Progenitor cell of endocrine pancreas (in vitro differentiated cells): ENCODE measurements at places on chromosomes 7 and 10. TPM values are rescaled to one million over a fixed set of nuclear protein-coding genes. Genes with fewer than 3 reads are reported as not detected.

DNA sequence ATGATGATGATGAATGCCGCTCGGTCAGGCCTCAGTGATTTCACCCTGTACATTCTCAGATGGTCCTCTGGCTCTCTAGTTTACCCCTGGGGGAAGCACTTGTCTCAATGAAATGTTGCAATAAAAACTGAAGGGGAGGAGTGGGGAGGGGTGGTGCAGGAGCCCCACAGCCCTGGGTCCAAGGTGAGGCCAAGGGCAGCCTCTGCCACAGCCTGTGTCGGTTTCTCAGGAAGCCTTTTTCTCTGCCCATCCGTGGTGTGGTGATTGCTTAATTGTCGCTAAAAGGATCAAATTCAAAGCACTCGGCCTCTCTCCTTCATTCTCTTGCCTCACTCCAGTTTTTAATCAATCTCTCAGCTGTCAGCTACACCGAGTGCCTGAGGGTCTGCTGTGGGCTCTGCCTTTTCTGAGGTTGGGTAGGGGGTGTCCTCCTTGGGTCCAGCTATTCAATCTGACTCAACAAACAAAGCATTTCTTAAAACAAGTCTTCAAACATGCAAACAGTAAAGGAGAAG is 39.1 kb upstream of the HSPA12A start:
- H3K4me3 ChIP-seq, result no peak overlapping the region
- peaks cover 14% of the 10 kb centered on the region for H3K27me3 ChIP-seq
- no peaks in the 10 kb centered on the region for H3K4me1 ChIP-seq

GRCh38 chr7:109763611-109764010 is 1193.9 kb downstream of the DNAJB9 start:
- H3K4me3 ChIP-seq, result no peak overlapping the region
- no peaks in the 10 kb centered on the region for H3K4me1 ChIP-seq
- no peaks in the 10 kb centered on the region for H3K27me3 ChIP-seq
- no peak for DNase-seq

DNA sequence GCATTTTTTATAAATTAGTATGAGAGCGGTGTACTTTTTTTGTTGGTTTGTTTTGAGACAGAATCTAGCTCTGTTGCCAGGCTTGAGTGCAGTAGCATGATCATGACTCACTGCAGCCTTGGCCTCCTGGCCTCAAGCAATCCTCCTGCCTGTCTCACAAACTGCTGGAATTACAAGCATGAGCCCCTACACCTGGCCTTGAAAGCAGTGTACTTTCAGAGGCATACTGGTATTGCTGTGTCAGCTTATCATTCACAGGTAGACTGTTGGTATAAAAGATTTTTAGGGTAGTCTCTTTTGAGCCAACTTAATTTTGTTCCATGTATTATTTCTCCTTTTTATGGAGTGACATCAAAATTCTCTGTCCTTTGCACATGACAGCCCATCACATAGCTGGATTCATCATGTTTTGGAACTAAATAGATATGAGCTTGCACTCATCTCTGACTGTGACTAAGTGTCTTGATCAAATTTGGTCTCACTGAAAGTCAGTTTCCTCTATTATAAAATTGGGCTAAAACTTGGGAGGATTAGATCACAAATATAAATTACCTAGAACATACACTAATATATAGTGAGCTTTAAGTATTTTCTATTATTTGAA is 12.4 kb downstream of the GNAT3 start:
- H3K4me1 ChIP-seq, result peaks cover 7% of the 10 kb centered on the region
- no peaks in the 10 kb centered on the region for H3K27me3 ChIP-seq
- DNase-seq, result no peak
- H3K4me3 ChIP-seq, result no peak overlapping the region
- H3K27ac ChIP-seq, result peak overlapping the region; percentile 56

- DNase-seq, result no peak
- H3K36me3 ChIP-seq, result peaks cover 8% of the 10 kb centered on the region
- H3K4me1 ChIP-seq, result peaks cover 9% of the 10 kb centered on the region
- peak overlapping the region; percentile 77 for H3K27ac ChIP-seq
- H3K4me3 ChIP-seq, result peak overlapping the region; percentile 67
These were observed 1.3 kb upstream of the DAGLB start for GRCh38 chr7:6448943-6449543.

GRCh38 chr7:14691034-14691433 is 211.5 kb downstream of the DGKB start:
- H3K27me3 ChIP-seq, result no peaks in the 10 kb centered on the region
- no peak overlapping the region for H3K27ac ChIP-seq
- no peak overlapping the region for H3K4me3 ChIP-seq
- no peaks in the 10 kb centered on the region for H3K36me3 ChIP-seq
- DNase-seq, result no peak

- H3K27ac ChIP-seq, result no peak overlapping the region
- no peak for DNase-seq
- H3K36me3 ChIP-seq, result peaks cover 8% of the 10 kb centered on the region
These were observed 7.7 kb downstream of the MACROH2A2 start for GRCh38 chr10:70060389-70060788.

- no peak for DNase-seq
- peaks cover 29% of the 10 kb centered on the region for H3K4me1 ChIP-seq
- H3K27ac ChIP-seq, result peak overlapping the region; percentile 56
- no peaks in the 10 kb centered on the region for H3K36me3 ChIP-seq
- H3K27me3 ChIP-seq, result peaks cover 6% of the 10 kb centered on the region
These were observed 136.4 kb upstream of the FGFR2 start for GRCh38 chr10:121734589-121735045.

DNA sequence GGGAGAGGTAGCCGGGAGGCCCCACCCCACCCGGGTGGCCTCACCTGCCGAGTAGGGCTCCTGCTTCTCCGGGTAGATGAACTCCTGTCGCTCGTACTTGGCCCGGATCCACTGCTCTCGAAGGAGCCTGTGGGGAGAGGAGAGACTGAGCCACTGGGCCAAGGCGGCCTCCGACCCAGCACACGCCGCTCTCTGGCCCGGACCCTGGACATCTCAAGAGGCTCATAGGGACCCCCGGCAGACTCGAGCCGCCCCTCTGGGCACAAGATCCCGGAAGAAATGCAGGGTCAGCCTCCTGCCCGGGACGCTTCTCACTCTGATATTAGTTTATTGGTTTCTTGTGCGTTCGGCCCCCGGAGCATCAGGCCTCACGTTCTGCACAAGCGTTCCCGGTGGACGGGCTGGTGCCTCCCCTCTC is 34.5 kb downstream of the ADAP1 start:
- no peaks in the 10 kb centered on the region for H3K36me3 ChIP-seq
- no peaks in the 10 kb centered on the region for H3K4me1 ChIP-seq
- DNase-seq, result no peak
- H3K27me3 ChIP-seq, result no peaks in the 10 kb centered on the region
- H3K27ac ChIP-seq, result no peak overlapping the region

GRCh38 chr10:86673827-86674581 is 5.7 kb downstream of the LDB3 start:
- peaks cover 21% of the 10 kb centered on the region for H3K4me1 ChIP-seq
- H3K27ac ChIP-seq, result no peak overlapping the region
- no peaks in the 10 kb centered on the region for H3K36me3 ChIP-seq
- H3K27me3 ChIP-seq, result peaks cover 5% of the 10 kb centered on the region
- DNase-seq, result no peak

- no peak for DNase-seq
- no peaks in the 10 kb centered on the region for H3K36me3 ChIP-seq
- H3K27me3 ChIP-seq, result no peaks in the 10 kb centered on the region
- H3K4me3 ChIP-seq, result no peak overlapping the region
- no peaks in the 10 kb centered on the region for H3K4me1 ChIP-seq
These were observed 240.8 kb downstream of the PTEN start for GRCh38 chr10:88104223-88104622.

- DNase-seq, result no peak
- no peaks in the 10 kb centered on the region for H3K27me3 ChIP-seq
- no peaks in the 10 kb centered on the region for H3K36me3 ChIP-seq
- H3K4me3 ChIP-seq, result peak overlapping the region; percentile 7
- peak overlapping the region; percentile 96 for H3K27ac ChIP-seq
These were observed 76.8 kb downstream of the DIP2C start for GRCh38 chr10:612696-613095.

DNA sequence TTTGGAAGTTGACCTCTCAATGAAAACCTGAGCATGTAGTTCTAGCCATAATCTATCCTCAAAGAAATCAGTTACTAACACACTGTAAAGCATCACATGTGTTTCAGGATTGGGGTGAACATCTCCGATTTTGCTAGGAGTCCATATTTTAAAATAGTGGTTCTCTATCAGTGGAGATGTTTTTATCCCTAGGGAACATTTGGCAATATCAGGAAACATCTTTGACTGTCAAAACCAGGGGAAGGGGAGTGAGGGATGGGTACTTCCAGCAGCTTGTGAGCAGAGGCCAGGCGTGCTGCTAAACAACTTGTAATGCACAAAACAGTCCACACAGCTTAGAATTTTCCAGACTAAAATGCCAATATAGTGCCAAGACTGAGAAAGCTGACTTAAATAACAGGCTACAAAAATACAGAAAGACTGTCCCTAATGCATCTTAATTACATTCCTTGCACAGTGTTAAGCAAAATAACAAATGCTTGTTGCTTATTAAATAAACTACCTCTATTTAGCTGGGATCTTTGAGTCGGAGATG is 120.9 kb downstream of the CRPPA start:
- no peak overlapping the region for H3K4me3 ChIP-seq
- peaks cover 14% of the 10 kb centered on the region for H3K4me1 ChIP-seq
- H3K27ac ChIP-seq, result no peak overlapping the region

DNA sequence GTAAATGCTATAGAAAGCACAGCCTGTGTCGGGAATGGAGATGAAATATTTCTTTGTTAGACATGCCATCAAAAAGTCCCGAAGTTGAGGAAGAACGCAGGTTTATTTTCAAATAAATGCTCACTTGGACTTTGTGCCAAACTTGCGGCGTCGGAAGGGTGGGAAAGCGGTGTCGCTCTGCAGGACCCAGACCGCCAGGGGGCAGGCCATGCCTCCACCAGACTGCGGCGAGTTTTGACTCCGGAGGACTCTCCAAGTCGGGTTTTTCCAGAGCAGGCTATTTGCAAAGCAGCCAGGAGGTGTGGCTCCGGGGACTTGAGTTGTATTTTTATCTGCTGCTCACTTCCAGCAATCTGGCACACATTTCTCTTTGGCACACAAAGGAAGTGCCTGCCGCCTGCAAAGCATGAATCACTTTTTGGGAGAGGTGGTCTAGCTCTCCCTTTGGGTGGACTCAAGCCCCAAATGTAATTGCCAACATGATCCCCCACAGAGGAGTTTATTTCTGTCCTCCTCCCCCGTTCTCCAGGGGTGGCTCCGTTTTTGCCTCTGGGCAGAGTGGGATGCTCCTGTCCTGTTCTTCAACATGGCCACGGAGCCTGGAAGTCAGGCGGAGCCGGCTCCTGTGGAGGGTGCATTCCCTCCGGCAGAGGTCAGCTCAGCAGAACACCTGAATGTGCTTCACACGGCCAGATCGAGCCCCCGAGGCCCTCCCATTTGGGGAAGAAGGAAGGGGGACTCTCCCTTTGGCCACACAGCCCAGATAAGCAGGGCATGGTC is 82.3 kb upstream of the GPR26 start:
- no peaks in the 10 kb centered on the region for H3K36me3 ChIP-seq
- no peak overlapping the region for H3K27ac ChIP-seq
- H3K4me3 ChIP-seq, result no peak overlapping the region
- H3K27me3 ChIP-seq, result peaks cover 71% of the 10 kb centered on the region

- H3K27ac ChIP-seq, result no peak overlapping the region
- H3K36me3 ChIP-seq, result no peaks in the 10 kb centered on the region
- peaks cover 61% of the 10 kb centered on the region for H3K27me3 ChIP-seq
- peaks cover 17% of the 10 kb centered on the region for H3K4me1 ChIP-seq
These were observed 32.0 kb downstream of the SRRM3 start for GRCh38 chr7:76233538-76234281.

DNA sequence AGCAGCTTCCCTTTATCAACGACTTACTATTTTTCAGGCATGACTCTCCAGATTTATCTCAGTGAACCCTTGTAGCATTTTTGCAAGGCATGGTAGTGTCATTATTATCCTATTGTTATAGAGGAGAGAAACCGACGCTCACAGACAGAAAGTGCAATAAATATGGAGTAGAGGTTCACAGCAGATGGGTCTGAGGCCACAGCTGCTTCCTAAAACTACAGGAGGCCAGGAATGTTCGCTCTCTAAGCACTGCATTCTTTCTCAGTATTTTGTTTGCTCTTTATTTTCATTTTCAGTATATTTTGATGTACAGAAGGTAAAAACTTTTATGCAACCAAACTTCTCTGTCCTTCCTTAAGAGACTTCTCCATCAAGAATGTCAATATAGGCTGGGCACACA is 4.5 kb upstream of the AEBP1 start:
- no peaks in the 10 kb centered on the region for H3K36me3 ChIP-seq
- H3K4me1 ChIP-seq, result peaks cover 1% of the 10 kb centered on the region
- peaks cover 22% of the 10 kb centered on the region for H3K27me3 ChIP-seq
- no peak for DNase-seq
- H3K4me3 ChIP-seq, result no peak overlapping the region
- no peak overlapping the region for H3K27ac ChIP-seq

DNA sequence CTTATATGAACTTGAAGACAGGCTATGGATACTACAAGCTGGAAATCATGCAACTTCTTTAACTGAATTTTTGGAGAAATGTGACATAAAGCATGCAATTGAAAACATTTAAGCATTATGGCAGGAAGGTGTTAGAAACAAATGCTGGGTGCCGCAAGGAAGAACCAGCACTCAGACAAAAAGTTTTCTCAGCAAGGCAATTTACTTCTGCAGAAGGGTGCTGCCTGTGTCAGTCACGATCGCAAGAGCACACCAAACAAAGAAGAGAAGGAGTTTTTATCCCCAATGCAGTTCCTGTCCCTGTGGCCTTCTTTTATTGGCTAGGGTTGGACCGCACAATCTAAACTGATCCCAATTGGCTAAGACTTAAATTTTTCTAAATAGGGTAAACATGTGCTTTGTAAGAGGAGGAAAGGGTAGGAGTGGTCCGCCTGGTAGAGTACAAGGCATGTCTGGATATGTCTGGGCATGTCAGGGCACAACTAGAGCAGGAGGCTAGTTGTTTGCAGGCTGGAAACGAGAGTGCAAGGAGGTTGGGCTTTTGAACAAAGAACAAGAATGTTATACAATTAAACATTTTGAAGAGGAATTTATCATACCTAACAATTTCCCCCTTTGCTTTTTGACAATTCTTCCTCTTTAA is 109.6 kb upstream of the FAM3C start:
- no peaks in the 10 kb centered on the region for H3K4me1 ChIP-seq
- H3K4me3 ChIP-seq, result no peak overlapping the region
- H3K36me3 ChIP-seq, result no peaks in the 10 kb centered on the region
- no peak for DNase-seq
- H3K27me3 ChIP-seq, result no peaks in the 10 kb centered on the region

EBF3 gene
- total RNA-seq, result 0.19 and 0.38 TPM in 2 replicates

POT1 gene
- total RNA-seq, result 25.9 and 31.1 TPM in 2 replicates

CAV2 gene
- total RNA-seq, result 9.4 and 9.9 TPM in 2 replicates

SH2B2 gene
- total RNA-seq, result 11.2 and 11.5 TPM in 2 replicates

TRPV6 gene
- total RNA-seq, result 5.7 and 6.2 TPM in 2 replicates

TMEM213 gene
- total RNA-seq, result not detected in 2 replicates

PGAM2 gene
- total RNA-seq, result 1.8 and 2.5 TPM in 2 replicates
